ENCODE measurements at places on chromosomes 7 and 10.

GRCh38 chr7:132576721-132577085 lies 433 bp upstream of the PLXNA4 start:
- DNase-seq: no peak

DNA sequence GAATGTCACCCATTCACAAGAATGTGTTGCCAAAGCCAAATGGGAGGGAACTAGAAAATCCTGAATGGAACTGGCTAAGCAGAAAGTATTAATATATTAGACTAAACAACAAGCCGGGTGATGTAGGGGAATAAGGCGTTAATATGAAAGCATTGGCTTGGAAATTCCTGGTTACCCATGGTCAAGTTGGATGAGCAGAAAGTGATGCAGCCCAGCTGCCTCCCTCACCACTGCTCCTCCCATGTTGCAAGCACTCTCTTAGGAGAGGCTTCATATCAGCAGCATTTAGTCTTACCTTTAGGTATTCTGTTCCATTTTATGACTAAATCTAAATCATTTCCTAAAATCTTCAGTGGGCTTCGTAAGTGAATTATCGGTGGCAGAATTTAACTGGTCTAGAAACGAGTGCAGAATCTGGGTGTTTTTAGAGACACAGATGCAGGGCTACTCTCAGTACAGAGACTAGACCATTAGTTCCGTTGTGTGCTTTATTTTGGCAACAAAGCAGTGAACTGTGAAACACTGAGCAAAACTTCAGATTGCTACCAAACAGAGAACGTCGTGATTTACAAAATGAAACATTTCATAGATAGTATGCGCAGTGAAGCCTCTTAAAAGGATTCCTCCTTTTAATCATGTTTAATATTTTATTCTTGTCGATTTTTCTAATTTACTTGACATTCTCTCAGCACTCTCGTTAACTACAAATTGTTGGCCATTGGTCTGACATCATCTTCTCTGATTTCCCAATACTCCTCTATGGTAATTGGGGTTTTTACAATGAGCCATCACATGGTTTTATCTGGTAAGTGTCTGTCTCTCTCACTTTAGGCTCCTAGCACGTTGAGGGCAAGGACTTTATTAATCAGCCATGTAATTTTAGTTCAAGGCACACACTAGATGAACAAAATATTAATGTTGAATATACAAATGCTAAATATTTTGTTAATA lies 22.0 kb upstream of the HGF start:
- no peak for DNase-seq

GRCh38 chr10:44382131-44382858 lies 2.6 kb downstream of the CXCL12 start:
- no peak for DNase-seq

- peak; percentile 26 for DNase-seq
These were observed 94.1 kb downstream of the AOAH start for GRCh38 chr7:36630112-36630650.

DNA sequence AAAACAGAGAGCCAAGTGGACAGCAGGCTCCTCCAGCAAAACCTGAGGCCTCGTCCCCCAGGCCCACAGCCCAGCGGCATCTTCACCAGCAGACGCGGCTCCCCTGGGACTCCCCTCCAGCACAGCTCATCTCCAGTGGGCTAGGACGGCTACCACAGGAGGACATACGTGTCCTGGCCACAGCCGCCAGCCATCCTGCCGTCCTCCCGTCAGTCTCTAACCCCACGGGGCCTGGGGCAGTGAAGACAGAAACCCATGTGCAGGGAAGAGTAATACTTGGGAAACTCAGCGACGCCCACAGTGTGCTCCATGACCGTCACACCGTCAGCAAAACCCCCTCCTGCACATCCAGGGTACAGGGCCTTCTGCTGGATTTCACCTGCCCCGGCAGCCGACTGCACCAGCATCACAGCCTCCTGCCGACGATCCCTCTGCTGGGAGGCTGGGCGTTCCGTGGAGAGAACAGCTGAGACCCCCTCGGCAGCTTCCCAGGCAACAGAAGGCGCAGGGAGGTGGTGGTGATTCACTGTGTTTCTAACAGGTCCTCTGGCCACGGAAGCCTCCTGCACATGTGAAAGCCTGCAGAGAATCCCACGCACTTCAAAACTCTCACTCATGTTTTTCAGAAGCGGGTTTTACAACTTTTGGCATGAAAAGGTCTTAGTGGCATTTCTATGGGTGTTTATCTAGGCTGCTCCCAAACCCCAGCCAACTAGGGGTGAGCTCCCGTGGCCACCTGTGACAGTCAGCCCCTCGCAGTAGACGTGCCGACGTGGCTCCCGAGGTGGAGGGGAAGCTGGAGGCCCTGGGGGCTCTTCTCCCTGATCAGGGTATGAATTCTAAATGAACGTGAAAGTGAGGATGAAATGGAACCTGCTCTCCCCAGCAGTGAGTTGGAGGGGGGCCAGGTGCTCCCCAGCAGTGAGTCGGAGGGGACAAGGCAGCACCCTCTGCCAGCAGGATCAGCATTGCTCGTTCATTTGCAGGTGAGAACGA lies 513.5 kb downstream of the PTPRN2 start:
- DNase-seq: no peak

GRCh38 chr7:47428052-47428767 lies 153.7 kb downstream of the TNS3 start:
- DNase-seq: peak; percentile 23

GRCh38 chr10:124722798-124723783 lies 21.1 kb downstream of the FAM53B start:
- no peak for DNase-seq

GRCh38 chr10:123556049-123556448 lies 110.1 kb upstream of the GPR26 start:
- DNase-seq: no peak

- DNase-seq: no peak
These were observed 91.1 kb upstream of the ADAM12 start for GRCh38 chr10:126479280-126479895.

DNA sequence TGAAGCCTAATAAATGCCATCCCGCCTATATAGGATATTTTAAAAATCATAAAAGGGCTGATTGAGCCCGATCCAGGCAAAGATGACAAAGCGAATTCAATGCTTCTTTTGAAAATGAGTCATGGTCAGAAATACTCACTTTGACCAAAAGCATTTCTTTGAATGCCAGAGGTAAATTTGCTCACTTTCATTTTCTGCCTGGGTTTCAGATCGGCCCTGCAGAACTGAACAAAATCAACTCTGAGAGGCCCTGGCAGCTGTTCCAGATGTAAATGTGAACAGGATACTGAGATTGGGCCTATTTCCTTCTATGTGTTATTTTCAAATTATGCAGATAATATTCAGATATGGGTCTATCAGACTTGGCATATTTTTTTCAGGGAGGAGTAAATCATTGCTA lies 114.8 kb upstream of the ARID5B start:
- no peak for DNase-seq

GRCh38 chr10:122157451-122157850 lies 113.6 kb upstream of the BTBD16 start:
- no peak for DNase-seq

DNA sequence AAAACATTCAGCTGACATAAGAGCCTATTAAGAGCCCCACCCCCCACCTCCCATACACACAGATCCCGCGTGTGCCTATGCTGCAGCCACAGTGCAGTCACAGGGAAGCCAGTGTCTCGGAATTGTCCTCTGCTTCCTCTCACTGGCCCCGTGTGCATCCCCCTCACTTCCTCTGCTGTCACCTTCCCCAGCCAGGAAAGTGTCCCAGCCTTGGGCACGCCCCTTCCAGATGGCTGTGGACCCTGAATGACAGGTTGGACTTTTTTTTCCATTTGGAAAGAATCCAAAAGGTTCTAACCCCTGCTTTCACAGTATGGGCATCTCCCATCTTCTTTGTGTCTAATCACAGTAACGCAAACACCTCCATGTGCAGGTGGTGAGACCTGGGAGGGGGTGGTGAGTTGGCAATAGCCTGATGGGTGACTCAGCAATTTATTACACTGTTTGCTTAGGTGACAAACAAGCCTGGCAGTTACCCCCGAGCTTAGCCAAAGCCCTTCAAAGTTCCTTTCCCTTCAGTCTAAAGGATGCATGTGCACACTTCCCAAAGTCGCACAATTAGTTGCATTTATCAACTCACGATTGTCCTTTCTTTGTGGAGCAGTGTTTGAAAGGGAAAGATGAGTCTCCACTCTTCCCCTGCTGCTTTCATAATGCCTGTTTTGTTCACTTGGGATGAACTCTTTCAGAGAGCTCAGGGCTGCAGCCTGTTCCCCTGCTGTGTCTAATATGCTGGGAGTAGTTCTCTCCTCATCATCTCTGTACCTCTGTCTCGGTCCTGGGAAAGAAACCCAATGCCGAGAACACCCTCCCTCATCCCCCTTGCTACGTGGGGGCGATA lies 67.5 kb upstream of the EFCAB10 start:
- DNase-seq: peak; percentile 26

GRCh38 chr7:121126801-121127534 lies 138.5 kb downstream of the CPED1 start:
- peak; percentile 42 for DNase-seq

- DNase-seq: peak; percentile 85
These were observed 69.2 kb downstream of the SDK1 start for GRCh38 chr7:3370068-3370830.

DNA sequence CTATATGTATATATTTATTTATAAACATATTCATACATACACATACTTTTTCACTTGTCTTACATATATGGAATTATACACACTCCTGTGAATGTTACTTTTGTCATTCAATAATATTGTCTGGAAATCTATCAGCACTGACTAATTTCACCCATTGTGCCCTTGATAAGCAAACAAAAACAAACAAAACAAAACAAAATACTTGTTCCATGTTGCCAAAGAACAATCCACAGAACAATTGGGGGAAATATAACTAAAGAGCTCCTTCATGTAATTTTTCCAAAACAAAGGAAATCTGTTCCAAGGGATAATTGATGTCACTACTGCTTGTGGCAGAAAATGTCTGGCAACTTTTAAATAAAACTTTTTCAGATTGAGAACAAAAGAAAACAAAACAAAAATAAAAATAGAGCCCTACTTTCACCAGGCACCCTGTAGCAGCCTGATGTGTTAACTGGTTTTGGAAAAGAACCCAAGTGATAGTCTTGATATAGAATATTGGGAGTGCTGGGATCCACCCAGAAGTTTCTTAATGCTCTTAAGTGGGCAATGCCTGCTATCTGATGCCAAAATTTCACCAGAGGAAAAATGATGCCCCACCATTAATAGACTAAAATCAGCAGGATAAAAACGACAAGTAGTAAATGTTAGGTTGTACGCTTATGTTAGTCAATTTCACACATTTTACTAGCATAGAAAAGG lies 34.0 kb upstream of the CCDC7 start:
- DNase-seq: no peak

GRCh38 chr10:44647473-44647872 lies 262.6 kb upstream of the CXCL12 start:
- DNase-seq: no peak

GRCh38 chr10:42987121-42987541 lies 89.7 kb upstream of the RET start:
- no peak for DNase-seq

GRCh38 chr7:41925946-41926345 lies 223.1 kb upstream of the INHBA start:
- DNase-seq: no peak

GRCh38 chr7:99383791-99384370 lies 9.4 kb downstream of the ARPC1B start:
- DNase-seq: no peak

- DNase-seq: no peak
These were observed 9.0 kb downstream of the FAS start for GRCh38 chr10:88999625-89000024.

- no peak for DNase-seq
These were observed 104.9 kb upstream of the FAM180A start for GRCh38 chr7:135853499-135853898.

DNA sequence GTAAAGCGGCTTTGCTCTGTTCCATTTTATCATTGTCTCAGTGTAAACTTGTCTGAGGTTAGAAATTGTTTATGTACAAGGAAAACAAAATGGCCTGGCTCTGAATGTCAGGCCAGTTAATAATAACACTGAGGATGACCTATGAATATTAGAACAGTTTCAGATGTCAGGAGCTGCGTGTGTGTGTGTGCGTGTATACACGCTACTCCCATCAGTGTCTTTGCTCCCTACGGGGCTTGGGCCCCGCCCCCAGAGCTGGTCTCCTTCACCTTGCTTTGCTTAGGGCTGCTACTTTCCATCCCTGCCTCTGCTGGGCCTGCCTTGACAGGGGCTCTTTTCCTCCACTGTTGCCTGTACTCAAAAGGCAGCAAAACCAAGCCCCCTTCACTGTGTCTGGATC lies 142.3 kb upstream of the BET1 start:
- no peak for DNase-seq

DNA sequence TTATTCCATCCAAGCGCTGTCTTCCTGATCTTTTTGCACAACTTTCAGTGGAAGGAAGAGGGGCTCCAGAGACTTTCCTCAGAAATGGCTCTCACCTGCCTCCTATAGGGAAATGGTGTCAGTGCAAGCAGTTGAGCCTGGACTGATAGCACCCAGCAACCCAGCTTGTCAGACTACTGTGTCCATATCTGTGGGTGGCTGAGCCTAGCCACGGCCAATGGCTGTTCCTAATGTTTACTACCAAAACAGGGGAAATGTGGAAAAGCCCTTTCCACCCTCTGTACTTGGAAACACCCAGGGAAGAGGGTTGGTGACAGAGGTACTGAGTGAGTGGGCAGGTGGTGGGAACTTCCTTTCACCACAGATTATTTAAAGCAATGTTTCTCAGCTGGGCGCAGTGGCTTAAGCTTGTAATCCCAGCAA lies 4.3 kb upstream of the YKT6 start:
- peak; percentile 42 for DNase-seq

GRCh38 chr10:47255033-47255813 lies 44.8 kb upstream of the GDF10 start:
- no peak for DNase-seq

DNA sequence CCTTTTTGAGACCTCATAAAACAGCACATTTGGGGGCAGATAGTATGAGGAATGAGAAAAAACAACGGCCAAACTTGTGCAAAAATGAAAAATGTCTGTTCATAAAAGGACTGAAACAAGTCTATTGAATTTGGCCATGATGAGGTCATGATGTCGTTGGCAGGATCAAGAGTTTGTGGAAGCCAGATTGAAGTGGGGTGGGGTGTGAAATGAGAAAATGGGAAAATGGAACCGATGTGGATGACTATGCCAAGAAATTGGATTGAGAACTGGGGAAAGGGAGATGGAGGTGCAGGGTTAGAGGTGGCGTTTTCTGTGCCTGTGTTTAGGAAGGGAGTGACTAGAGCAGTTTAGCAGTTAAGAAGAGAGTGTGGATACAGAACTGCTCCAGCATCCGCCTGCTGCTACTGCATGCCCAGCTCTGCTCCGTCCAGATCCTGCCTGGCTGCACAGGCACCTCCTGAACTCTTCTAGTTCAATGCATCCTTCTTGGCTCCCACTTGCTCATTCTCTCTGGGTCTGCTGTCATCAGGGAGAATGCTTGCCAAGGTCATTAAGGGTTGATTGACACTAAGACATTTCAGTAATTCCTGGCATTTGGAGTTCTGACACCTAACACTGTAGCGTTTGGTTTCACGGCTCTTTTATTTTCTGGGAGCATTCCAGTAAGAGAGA lies 111.9 kb downstream of the GALNT17 start:
- DNase-seq: no peak

GRCh38 chr7:55965100-55965470 lies 700 bp downstream of the NIPSNAP2 start:
- DNase-seq: no peak

All from DMS 273 treated with DMSO at 0.1 percent for 48 hours (cell line).